Osteocyte (in vitro differentiated cells): ENCODE measurements at places on chromosomes 6 and 20.

DNA sequence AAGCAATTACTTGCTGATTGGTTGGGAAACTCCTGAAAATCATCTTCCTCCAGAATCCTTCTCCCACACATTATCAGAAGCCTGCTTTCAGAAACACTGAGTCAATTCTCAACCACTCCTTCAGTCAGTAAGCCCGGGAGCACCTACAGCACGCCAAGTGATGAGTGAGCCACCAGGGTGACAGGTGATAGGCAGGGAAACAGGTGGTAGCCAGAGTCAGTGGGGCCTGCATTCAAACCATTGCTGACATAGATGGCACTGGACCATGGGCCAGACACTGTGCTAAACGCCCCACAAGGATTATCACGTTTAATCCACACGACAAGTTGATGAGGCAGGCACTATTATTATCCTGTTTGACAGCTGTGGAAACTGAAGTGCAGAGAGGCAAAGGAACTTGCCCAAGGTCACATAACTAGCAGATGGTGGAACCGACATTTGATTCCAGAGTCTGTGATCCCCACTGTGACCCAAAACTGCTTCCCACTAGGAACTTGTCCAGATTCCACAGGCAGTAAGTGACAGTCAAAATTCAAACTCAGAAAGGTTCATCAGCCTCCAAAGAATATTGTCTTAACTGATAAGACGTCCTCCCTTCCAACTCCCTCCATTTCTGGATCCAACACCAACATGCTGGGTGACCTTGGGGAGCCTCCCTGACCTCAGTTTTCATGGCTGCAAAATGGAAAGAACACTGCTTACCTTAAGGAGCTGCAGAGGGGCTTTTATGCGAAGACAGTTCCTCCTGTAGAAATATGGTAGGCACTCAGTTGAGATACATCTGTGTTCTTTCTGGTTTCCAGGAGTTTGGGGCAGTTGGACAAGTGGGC lies 23.9 kb upstream of the TOP1 start:
- DNase-seq = no peak

DNA sequence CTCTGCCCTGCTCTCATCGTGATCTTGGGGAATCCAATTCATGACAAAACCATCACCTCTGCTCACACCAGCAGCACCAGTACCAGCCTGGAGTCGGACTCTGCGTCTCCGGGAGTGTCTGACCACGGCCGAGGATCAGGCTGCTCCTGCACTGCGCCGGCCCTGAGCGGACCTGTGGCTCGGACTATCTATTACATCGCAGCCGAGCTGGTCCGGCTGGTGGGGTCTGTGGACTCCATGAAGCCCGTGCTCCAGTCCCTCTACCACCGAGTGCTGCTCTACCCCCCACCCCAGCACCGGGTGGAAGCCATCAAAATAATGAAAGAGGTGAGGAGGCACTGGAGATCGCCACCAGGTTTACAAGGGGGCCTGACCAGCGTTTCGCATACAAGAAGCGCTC lies 37.2 kb upstream of the PBOV1 start:
- DNase-seq = peak; percentile 78

DNA sequence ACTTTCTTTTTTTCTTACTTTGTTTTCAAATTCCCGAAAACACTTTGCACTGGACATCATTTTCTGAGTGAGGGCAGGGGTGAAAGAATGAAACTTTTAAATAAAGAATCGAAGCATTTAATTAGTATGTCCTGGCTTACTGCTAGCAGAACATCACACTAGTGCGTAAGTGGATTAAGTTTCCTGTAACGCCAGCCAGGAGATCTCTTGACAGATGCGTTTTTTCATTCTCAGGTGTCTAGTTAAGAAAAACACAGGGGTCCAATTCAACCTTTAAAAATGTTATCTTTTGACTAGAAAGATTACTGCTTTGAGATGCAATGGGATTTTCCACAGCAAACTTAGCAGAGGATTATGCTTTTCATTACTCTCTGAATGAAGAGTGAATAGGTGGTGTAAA lies 858.8 kb upstream of the EPHA7 start:
- DNase-seq = no peak

DNA sequence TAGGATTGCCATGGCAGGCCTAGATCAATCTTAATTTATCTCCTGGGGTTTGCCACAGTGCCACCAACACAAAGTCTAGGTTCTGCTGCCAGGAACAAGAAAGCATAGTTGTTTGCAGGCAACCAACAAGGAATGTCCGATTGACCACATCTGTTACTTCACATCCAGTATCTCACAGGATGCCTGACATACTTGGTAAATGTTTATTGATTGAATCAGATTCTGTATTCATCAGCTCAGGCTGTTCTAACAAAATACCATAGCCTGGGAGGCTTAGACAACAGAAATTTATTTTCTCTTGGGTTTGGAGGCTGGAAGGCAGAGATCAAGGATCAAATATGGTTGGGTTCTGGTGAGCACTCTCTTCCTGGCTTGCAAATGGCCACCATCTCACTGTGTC lies 26.3 kb upstream of the MC3R start:
- DNase-seq = no peak

GRCh38 chr6:797479-798077 lies 104.6 kb upstream of the EXOC2 start:
- no peak for DNase-seq
